Dermis blood vessel endothelial cell (primary cell): ENCODE measurements at places on chromosomes 12 and 14. TPM values are rescaled to one million over a fixed set of nuclear protein-coding genes. Genes with fewer than 3 reads are reported as not detected.
A peak's percentile ranks its signal among the peaks of the same experiment; 100 is the strongest.

DNA sequence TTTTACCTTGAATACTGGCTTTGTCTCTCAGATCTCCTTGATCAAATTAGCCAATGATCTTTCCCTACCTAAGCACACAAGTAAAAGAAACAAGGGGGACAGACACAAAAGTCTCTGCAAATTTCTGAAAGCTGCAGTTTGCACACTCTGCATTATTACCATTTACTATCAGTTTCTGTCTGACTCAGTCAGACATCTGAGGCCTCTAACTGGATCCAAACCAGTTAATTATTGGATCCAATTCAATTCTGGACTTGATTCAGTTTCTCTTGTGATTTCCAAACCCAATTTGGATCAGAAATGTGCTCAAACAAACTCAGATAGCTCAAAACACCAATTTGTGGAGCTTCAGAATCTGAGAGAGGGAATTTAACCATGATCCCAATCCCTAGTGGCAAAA, 16.6 kb downstream of the SSTR1 start:
- no peak for DNase-seq

GRCh38 chr14:61889914-61890351, 127.7 kb downstream of the SNAPC1 start:
- no peak for DNase-seq

GRCh38 chr14:72256055-72256454, 323.8 kb downstream of the RGS6 start:
- DNase-seq, result no peak

DNA sequence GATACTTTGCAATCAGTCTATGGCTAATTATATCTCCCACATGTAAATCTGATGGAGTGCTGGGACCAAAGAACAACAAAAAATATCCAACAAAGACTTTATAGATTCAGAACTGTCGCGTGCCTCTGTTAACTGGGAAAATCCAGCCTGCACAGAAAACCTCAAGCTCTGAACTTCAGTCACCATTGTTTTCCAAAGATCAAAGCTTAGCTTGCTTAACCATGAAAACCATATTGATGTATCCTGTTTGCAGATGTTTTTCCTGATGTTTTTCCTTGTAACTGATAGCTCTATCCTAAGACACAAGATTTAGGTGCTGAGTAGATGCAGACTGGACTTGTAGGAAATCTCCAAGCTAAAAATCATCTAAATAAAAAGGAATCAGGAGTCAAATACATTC, 163.7 kb downstream of the GXYLT1 start:
- DNase-seq, result no peak

- DNase-seq, result peak; percentile 73
Observed at GRCh38 chr12:113424915-113425823, 3.0 kb downstream of the SDSL start.

DNA sequence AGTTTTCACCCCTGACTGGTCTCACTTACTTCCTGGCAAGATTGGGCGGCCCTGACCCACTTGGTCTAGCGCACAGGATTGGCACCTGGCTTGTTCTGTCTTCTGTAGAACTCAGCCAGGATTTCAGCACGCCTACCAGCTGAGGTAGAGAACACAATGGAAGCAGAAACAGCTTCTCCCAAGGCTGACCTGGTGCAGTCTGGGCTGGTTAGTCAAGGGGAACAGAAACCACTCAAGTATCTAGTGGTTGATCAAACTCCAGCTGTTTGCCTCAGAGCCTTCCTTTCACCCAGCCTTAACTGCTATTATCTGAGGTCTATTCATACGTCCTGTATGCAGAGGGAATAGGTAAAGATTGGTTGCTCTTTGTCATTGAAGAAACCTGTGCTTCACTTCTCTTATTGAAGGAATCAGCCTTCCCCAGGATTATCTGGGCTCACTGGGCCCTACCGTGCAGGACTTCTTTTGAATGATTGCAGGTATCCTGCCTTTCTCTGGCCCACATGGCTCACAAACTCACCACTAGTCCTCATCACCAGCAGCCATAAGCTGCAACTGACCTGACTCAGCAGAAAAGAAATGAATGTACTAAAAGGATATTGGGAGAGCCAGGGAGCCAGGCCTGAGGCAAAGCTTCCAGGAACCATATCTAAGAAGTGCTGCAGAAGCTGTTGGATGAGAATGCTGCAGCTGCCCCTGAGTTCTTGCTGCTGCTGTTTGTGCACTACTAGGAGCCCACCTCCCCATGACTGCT, 2.5 kb upstream of the PLEKHD1 start:
- DNase-seq, result no peak

- DNase-seq, result no peak
Observed at GRCh38 chr14:49463146-49463545, 123.0 kb downstream of the RPS29 start.

- no peak for DNase-seq
Observed at GRCh38 chr12:18643681-18644080, 94.1 kb downstream of the PLCZ1 start.

- no peak for DNase-seq
Observed at GRCh38 chr14:51207621-51208020, 32.4 kb upstream of the TMX1 start.

DNA sequence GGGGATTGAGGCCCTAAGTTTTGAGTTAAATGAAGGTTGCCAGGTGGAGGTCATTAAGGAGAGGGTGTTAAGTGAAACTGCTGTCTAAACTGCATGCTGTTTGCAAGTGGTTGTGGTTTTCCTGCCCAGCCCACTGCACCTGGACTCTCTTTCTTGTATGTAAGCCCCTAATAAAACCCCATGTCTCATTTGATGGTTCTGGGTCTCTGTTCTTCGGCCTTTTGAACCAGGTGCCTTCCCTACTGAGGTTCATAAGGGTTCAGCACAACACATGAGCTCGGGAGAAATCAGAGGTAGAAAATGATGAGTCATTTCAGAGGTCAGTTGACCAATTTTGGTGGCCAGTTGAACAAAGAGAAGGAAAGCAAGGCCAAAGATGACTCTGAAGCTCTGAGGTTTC, 382.5 kb downstream of the RPS29 start:
- DNase-seq, result no peak

GRCh38 chr12:102513739-102514138, 33.4 kb upstream of the IGF1 start:
- no peak for DNase-seq

- no peak for DNase-seq
Observed at GRCh38 chr12:121750507-121750955, 38.0 kb downstream of the TMEM120B start.

GRCh38 chr14:104591506-104592291, 12.1 kb downstream of the C14orf180 start:
- DNase-seq, result no peak

GRCh38 chr12:85445060-85445938, 165.3 kb downstream of the ALX1 start:
- no peak for DNase-seq

DNA sequence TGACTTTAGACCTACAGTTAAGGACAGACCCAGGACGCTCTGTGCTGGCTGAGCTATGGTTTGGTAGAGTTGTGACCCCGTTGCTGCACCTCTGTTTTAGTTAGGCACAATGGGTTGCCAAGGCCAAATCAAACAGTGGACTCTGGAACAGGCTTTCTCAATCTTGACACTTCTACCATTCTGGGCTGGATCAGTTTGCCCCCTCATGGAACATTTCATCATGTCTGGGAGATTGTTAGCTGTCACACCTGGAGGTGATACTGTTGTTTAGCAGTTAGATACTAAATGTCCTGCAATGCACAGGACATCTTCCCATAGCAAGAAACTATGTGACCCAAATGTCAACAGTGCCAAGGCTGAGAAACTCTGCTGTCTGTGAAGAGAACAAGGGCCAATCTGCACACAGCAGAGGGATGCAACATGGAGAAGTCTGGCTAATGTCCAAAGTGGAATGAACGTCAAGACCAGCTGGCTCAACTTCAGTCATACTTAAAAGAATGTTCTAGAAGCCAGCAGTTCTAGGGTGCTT, 65.6 kb upstream of the DICER1 start:
- peak; percentile 13 for DNase-seq

DNA sequence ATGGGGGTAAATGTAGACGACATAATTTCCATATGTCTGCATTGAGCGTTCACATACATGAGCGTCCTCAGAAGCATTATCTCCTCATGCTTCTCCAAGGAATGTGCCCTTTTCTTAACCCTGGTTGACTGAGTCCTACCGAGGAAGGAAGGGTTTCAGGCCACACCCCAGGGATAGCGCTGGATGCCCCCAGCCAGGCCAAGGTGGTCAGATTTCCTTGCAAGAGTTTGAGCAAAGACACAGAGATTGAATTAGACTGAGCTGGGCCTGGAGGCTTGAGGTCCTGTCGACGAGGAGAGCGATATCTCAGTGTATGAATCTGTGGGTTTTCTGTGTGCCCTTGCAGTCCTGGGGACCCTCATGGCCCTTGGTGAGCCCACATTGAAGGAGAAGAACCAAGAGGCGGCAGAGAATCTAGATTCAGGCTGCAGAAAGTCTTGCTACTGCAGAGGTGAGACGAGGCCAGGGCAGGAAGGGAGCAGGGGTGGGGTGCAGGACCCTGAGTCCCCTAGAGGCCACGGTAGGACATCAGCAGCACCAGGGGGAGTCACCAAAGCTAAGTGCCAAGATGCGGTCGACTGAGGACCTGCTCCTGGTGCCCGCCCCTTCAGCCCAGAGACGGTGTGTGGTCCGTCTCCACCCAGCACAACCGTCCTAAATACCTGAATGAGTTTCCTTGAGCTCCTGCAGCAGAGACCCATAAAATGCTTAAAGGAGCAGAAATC, 94.7 kb upstream of the DIO3 start:
- no peak for DNase-seq

- DNase-seq, result peak; percentile 39
Observed at GRCh38 chr12:76762601-76762980, 1.3 kb upstream of the ZDHHC17 start.

- no peak for DNase-seq
Observed at GRCh38 chr12:39868328-39868725, 237.6 kb downstream of the SLC2A13 start.

- DNase-seq, result no peak
Observed at GRCh38 chr12:18799561-18799960, 61.6 kb downstream of the CAPZA3 start.

GRCh38 chr14:26761532-26761931, 163.7 kb upstream of the NOVA1 start:
- no peak for DNase-seq

GRCh38 chr12:124279315-124279714, 15.6 kb upstream of the RFLNA start:
- no peak for DNase-seq

The P3H3 gene
- 18.8 and 22.1 TPM in 2 replicates for total RNA-seq

The APOF gene
- total RNA-seq, result not detected in 2 replicates

The SIX6 gene
- not detected in 2 replicates for total RNA-seq

The PIANP gene
- total RNA-seq, result not detected in 2 replicates

The XRCC3 gene
- total RNA-seq, result 18.2 and 26.9 TPM in 2 replicates

The CMKLR1 gene
- 0.19 and 1.0 TPM in 2 replicates for total RNA-seq

The RD3L gene
- total RNA-seq, result not detected in 2 replicates

The RFX4 gene
- not detected in 2 replicates for total RNA-seq

The AQP6 gene
- total RNA-seq, result 0.05 TPM in 1 of 2 replicates, not detected in the other

The KLHL33 gene
- total RNA-seq, result 0.09 and 0.17 TPM in 2 replicates

The FKBP4 gene
- 47.5 and 72.3 TPM in 2 replicates for total RNA-seq

The IL26 gene
- total RNA-seq, result not detected in 2 replicates

The MYG1 gene
- total RNA-seq, result 35.2 and 43.1 TPM in 2 replicates

The FAM186B gene
- 0.19 and 0.34 TPM in 2 replicates for total RNA-seq

The SLC22A17 gene
- 0.84 and 3.7 TPM in 2 replicates for total RNA-seq

The LETMD1 gene
- 35.2 and 39.9 TPM in 2 replicates for total RNA-seq

The SLC25A29 gene
- 86.2 and 145 TPM in 2 replicates for total RNA-seq

The COCH gene
- total RNA-seq, result 1.2 and 1.9 TPM in 2 replicates
